ENCODE measurements at places on chromosomes 5 and 9.

GRCh38 chr5:96527768-96528661 lies 95.0 kb upstream of the PCSK1 start:
- DNase-seq = no peak

DNA sequence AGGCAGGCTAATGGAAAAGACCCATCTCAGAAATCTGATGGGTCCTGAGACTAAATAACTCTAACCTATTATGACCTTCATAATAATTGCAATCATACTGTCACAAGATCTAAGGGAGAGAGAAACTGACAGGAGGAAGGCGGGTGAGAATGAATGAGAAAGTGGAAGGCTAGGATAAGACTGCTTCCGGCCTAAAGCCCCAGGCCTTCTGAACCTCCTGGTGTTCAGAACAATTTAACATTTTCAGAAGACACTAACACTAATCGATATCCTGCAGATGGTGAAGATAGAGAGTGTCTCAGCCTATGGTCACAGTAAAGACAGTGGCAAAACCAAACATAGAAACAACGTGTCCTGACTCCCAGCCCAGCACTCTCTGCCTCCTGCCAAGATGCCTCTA lies 1.2 kb downstream of the RPS14 start:
- DNase-seq = no peak

GRCh38 chr9:114837923-114838322 lies 32.1 kb upstream of the TNFSF15 start:
- DNase-seq = no peak

GRCh38 chr9:30198463-30199309 lies 2185.8 kb upstream of the ACO1 start:
- no peak for DNase-seq

- DNase-seq = no peak
These were observed 2.1 kb downstream of the RPL7A start for GRCh38 chr9:133349965-133350616.

DNA sequence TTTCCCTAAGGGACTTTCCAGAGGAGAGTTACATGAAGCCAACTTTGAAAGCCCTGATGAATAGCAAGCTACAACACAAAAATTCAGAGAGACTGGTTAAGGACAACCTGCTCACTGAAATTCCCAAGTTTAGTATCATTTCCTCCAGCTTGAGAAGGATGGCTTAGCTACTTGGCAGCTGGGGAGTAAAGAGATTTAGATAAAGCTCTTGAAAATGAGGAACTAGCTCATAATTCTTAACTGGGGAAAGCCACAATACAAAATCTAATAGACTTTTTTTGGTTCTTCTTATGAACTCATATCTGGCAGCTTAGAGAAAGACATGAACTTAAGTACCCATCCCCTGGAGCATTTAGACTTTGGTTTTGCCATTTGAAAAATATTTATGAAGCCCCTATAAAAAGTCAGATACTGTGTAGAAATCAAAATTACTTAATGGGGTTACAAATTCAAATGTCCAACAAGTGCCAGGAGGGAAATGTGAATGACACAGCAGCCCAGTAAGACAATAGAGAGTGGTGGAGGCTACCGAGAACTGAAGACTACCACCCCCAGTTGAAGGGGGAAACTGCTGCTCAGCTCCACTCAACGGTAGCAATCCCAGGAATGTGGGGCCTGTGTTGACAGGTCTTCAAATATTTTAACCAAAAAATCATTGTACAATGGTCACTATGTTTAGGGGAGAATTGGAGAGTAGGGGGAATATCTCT lies 79.4 kb upstream of the ADRB2 start:
- no peak for DNase-seq

DNA sequence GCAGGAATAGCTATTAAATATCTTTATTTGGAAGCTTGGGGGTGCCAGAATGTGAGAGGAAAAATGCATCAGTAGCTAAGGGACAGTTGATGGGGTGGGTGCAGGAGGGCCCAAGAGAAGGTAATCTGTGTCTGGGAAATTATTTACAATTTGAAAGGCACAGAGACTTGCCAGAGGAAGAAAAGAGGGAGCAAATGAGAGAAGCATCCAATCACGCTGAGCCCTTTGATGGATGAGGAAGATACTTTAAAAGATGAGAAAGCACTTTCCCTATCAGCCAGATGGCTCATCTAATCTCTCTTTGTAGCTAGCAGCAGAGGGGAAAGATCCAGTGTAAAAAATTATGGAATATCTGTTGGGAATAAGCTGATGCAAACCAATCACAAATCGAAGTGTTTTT lies 57.0 kb upstream of the ABCA1 start:
- no peak for DNase-seq

GRCh38 chr5:142117579-142118151 lies 9.1 kb downstream of the NDFIP1 start:
- no peak for DNase-seq

DNA sequence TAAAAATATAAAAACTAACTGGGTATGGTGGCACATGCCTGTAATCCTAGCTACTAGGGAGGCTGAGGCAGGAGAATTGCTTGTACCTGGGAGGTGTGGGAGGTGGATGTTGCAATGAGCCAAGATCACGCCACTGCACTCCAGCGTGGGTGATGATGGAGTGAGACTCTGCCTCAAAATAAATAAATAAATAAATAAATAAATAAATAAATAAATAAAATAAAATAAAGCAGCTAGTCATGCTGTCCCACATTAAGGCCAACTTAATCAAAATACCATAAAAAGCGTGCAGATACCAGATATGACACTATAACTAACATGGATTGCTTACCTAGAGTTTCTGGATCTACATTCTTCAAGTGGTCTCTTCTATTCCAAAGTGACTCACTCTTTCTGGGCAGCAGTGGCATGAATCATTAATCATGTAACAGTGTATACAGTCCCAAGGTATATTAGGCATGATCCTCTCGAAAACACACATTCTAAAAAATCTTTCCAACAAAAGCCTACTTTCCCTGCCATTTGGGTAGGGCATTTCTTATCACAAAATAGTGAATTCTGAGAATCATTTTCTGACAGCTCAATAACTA lies 187.1 kb downstream of the ELAVL2 start:
- no peak for DNase-seq

- no peak for DNase-seq
These were observed 18.3 kb upstream of the IL33 start for GRCh38 chr9:6197330-6197729.

DNA sequence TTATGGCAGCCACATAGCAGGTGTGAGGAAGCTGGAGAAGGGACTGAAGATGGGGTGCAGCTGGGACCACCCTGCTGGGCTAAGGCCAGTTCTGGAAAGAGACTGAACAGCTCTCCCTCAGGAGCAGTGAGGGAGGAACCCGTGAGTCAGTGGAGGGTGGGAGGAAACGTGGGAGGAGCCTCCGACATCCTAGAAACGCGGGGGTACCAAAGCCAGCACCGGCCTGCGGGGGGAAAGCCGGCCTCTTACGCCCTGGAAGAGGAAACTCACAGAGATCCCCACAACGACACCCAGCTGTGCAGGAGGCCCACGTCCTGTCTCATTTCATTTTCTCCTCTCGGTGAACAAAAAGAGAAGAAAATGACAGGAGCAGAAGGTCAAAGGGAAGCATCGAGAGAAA lies 185.8 kb upstream of the IRX4 start:
- no peak for DNase-seq

DNA sequence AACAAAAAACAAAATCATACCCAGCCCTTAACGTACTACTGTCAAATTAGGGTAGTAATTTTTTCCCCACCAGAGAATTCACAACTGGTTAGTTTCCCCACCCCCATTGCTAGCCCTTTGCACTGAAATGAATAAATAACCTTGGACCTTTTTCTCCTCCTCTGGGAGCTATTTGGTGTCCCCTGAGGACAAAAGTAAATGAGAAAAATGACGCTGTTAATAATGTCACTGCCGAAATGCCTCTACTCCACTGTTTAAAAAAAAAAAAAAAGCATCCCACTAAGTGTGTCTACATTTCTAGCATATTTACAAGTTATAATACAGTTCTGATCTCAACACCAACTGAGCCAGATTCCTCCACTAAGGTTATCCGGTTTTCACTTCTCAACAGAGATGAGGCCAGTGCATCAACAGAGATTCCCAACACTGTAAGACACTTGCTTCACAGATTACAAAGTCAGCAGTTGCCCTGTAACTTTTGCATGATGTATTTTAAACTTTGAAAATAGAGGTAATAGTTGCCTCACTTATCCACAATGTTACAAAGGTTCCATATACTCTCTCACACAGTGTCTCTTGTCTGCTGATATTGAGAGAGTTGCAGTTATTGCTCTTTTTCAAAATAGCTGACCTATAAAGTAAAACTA lies 5.1 kb upstream of the NFIB start:
- no peak for DNase-seq

GRCh38 chr5:14929293-14930065 lies 57.9 kb upstream of the ANKH start:
- DNase-seq = no peak

DNA sequence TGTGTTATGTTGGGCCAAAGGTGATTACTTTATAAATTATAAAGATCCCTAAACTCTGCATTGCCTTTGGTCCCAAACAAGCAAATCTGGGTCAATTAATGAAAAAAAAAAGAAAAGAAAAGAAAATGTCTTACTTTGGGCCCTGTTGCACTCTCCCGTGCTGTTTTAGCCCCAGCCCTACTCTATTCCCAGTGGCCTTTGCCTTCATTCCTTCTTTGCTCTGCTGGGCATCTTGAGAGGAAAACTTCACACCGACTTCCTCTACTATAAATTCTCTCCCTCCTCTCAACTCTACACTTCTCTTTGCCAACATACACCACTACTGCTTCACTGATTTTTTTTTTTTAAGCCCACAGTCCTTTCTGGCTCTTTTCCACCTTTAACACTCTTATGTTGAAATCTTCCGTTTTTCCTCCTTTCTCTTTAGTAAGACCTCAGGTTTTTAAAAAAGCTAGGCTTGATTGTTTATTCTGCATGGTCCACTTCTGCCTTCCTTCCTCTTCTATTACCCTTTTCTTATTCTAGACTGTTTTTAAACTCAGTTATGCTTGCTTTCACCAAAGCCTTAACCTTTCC lies 4.5 kb upstream of the MSMP start:
- no peak for DNase-seq

- DNase-seq = no peak
These were observed 289.6 kb upstream of the SGCD start for GRCh38 chr5:156037151-156037909.

- DNase-seq = no peak
These were observed 9.4 kb upstream of the BTF3 start for GRCh38 chr5:73488806-73489205.

DNA sequence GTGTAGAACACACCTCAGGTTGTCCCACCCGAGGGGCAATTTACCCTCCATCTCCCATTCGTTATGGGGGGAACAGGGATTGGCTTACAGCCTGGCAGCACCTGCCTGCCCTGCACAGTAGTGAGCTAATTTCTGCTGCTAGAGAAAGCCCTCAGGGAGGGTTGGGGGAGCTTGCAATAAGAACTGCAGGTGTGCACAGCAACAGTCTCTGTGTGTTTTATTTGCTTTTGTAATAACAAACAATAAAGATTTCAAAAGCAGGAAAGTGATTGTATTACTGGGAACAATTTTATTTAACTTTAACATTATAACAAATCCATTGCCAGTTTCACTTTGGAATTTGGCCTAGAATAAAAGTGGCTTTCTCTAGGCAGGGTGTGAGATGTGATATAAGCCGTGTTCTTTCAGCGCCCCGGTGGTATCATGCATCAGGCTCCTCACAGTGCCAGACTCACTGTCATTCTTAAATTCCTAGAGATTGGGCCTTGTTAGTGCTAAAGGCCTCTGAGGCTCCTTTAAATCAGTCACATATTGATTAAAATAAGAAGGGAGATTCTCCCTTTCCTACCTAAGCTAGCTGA lies 81.1 kb downstream of the RMI1 start:
- no peak for DNase-seq

GRCh38 chr5:143870871-143871632 lies 59.1 kb downstream of the HMHB1 start:
- DNase-seq = no peak

DNA sequence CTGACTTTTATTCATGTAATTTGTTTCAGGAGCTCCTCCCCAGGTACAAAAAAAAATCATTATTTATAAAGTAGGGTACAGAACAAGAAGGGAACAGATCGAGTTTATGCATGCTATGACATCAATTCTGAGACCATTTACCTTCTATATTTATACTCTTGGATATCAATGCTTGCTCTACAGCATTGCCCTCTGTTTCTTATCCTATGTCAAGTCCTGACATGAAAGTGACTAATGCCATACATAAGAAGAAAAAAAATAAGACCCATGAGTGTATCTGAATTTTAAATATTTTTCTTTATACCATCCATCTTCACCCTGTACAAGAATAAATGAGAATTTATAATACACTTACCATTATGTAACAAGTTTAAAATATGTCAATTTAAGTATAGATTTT lies 2016.3 kb upstream of the CDH9 start:
- DNase-seq = no peak

GRCh38 chr9:86217076-86217755 lies 42.2 kb downstream of the C9orf153 start:
- DNase-seq = no peak

- DNase-seq = no peak
These were observed 8.6 kb downstream of the CD74 start for GRCh38 chr5:150404121-150404520.

DNA sequence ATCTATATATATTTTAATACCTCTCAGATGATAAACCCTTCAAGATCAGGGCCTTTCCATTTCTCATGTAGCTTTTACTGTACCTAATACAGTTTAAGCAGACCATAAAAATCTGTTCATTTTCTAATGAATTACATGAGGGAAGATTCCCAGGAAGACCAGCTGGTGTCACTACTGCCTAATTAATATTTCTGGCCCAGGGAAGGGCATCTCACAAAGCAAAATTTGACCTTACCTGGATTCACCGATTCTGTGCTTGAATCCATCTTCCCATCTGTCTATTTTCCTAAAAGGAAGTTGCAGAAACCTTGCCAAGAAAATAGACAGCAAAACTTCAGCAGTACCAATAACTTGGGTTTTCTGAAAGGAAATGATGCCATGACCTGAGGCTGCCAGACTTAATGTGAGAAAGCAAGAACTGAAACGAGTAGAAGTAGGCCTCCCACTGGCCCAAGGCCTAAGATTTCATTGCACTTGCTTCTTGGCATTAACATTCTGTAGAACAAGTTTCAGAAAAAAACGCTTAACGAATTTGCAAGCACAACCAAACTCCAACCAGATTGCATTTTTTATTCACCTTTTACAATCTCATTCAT lies 83.0 kb upstream of the GLIS3 start:
- DNase-seq = no peak

GRCh38 chr9:8905731-8906130 lies 1106.2 kb upstream of the DMAC1 start:
- DNase-seq = no peak

- DNase-seq = no peak
These were observed 276.7 kb upstream of the KIF2A start for GRCh38 chr5:62029303-62029702.

- peak; percentile 47 for DNase-seq
These were observed at the start of gene ANKRD34B for GRCh38 chr5:80569961-80570786. ANKRD34B (minus strand) TSS chr5:80570280; CDS start chr5:80560019, 10,261 bp downstream.

DNA sequence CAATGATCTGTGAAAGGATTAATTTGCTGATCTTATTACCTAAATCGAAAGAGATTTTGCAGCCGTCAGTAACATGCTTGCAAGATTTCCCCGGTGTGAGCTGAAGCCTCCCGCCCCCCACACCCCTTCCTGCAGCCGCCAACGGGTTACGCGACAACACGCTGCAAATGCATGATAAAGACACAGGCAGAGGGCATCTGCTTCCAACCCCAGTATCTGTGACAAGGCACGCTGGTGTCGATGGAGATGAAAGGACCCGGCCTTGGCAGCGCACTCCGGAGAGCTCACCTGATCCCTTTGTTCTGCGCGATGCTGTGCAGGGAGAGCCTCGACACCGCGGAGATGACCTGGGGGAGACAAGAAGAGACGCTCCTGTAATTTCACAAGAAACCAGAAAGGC lies 122.9 kb upstream of the SARDH start:
- DNase-seq = no peak

GRCh38 chr5:175859422-175859821 lies 12.0 kb upstream of the CPLX2 start:
- no peak for DNase-seq
